ENCODE measurements at places on chromosomes 11 and 22.

DNA sequence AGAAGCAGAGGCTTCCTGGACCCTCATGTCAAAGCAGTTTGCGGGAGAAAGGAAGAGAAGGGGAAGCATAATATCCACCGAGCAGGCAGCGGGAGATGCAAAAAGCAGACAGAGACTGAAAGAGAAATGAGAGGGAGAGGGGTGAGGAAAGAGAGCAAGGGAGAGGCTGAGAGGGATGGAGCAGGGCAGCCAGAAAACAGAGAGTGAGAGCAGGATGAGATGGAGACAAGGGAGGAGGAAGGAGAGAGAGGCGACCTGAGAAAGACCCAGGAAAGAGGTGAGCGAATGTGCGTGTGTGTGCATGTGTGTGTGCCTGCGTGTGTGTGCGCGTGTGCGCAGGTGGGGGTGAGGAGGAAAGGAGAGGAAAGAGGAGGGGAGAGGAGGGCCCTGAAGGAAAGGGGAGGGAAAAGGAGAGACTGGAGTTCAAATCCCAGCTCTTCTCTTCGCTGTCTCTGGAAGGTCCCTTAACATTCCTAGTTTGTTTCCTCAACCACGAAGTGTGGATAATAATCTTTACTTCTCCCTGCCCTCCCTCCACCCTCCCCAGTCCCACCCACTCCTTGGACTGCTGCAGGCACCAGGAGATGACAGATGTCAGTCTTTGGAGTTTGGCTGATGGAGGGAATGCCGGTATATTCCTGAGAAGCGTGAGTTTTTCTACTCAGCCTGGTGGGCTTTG lies 67.9 kb downstream of the ISX start:
- DNase-seq, result no peak

GRCh38 chr11:27339941-27340340 lies 23.1 kb downstream of the CCDC34 start:
- no peak for DNase-seq

DNA sequence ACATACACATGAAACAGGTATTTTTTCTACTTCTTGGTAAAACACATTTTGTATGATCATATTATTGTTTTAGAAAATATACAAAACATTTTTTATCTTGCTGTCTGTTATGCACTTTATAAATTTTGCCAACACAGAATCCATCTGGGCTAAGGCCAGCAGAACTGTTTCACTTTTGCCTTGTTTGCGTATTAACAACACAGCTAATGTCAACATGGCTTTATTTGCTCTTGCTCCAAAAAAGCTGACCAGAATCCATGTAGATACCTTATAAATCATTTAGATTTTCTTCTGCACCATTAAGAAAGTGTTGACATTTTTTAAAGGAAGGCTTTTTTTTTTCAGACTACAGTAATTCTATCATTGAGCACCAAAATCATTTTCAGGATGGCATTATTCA lies 58.1 kb upstream of the PGR start:
- DNase-seq, result no peak

- no peak for DNase-seq
These were observed 789.6 kb downstream of the TBC1D22A start for GRCh38 chr22:47552024-47552423.

DNA sequence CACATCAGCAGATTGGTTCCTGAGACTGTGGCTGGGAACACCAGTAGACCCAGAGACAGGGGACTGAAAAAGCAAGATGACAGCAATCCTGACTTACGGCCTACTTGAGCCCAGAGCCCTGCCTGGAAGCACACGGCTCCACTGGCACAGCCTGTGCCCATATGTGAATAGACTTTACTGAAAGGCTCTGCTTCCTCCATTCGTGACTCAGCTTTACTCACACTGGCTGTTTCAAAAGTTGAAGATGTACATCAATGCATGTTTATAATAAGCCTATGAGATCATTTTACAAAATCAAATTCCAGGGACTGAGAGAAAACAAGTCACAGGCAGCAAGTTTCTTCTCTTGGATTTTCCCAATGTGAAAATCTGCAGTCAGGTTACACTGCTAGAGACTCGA lies 134.6 kb upstream of the TEAD1 start:
- DNase-seq, result no peak

- DNase-seq, result no peak
These were observed 547 bp downstream of the UVRAG start for GRCh38 chr11:75815345-75816168.

- DNase-seq, result no peak
These were observed 28.8 kb downstream of the PLAAT5 start for GRCh38 chr11:63462137-63462536.

DNA sequence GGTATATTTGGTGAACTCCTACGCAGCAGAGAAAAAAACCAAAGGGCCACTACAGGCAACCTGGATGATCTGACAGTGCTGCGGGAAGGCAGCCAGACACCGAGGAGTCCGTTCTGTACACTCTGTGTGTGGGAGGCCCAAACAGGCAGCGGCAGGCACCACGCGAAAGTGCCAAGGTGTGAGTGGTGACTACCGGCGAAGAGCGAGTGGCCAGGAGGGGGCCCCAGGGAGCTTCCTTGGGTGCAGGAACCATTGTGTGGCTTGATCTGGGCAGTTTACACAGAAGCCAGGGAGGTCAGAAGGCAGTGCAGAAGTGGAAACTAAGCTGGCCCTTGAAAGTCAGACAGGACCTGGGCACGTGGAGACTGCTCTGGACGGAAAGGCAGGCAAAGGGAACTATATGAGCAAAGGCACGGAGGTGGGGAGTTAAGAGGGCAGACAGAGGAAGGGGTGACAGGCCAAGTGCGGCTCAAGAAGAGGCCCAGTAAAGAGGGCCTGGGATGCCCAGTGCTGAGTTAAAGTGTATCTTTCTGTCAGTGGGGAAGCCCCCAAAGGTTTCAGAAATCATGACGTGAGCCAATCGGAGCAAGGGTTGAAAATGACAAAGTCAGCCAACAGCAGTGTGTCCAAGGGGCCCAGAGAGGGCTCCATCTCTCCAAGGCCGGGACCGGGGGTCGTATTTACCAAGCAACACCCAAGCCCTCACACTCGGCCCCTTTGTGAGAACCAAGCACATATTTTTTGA lies 10.6 kb downstream of the TMEM184B start:
- DNase-seq, result no peak

GRCh38 chr11:13225038-13226001 lies 52.3 kb upstream of the BMAL1 start:
- DNase-seq, result no peak

- no peak for DNase-seq
These were observed 4.7 kb downstream of the BSX start for GRCh38 chr11:122976734-122977469.
